Fibroblast of villous mesenchyme (primary cell): ENCODE measurements at places on chromosomes 6 and 20. TPM values are rescaled to one million over a fixed set of nuclear protein-coding genes. Genes with fewer than 3 reads are reported as not detected.

ADGRF1 gene
- under 0.01 TPM in 1 of 2 replicates, not detected in the other for total RNA-seq

DNA sequence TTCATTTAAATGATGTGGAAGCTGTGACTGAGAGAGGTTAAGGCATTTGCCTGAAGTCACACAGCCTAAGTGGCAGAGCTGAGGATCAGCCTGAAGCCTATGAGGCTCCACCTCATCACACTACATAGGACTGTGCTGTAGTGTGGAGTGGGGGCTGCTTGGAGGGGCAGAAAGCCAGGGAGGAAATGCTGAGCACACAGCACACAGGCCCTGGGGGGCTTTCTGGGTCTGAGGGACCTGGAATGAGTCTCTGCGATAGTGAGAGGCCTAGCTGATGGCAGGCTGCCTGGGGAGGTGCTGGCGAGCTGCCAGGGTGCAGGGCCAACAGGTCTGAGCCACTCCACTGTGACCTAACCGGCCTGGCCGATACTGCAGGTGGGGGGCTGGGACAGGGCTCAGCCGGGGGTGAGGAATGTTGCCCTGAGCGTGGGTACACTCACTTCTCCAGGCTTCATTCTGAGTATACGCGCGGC is 2.2 kb upstream of the ARHGAP40 start:
- no peak for DNase-seq

ZSCAN23 gene
- total RNA-seq, result 4.3 and 9.0 TPM in 2 replicates

FOXS1 gene
- 1.7 and 2.9 TPM in 2 replicates for total RNA-seq

SFTA2 gene
- total RNA-seq, result not detected in 2 replicates

DNA sequence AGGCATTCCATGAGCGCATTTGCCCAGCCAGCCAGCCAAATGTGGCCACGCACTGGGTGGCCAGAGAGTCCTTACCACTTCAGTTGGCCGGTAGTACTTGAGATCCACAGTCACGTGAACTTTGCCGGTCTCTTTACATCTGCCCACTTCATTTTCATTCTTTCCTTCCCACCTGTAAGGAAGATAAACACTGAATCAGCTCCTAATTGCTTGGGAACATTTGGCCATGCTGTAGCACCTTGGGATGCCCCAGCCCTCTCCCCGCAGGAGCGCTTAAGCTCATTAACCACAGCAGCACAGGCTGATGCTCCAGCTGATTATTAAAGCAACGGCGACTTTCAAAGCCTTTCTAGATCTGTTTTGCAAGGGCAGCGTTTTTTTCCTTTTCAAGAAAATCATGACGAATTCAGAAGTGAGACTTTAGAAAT is 116.6 kb downstream of the FOXC1 start:
- no peak for DNase-seq

GRCh38 chr6:117449549-117450439 is 24.1 kb upstream of the ROS1 start:
- DNase-seq, result peak; percentile 90

OR12D3 gene
- total RNA-seq, result not detected in 2 replicates

- DNase-seq, result no peak
Observed at GRCh38 chr6:155244434-155244833, 19.4 kb upstream of the CLDN20 start.

- no peak for DNase-seq
Observed at GRCh38 chr6:68059899-68060298, 575.2 kb upstream of the ADGRB3 start.

CBFA2T2 gene
- 4.8 and 5.6 TPM in 2 replicates for total RNA-seq

CD93 gene
- total RNA-seq, result under 0.01 TPM in 2 replicates

DNA sequence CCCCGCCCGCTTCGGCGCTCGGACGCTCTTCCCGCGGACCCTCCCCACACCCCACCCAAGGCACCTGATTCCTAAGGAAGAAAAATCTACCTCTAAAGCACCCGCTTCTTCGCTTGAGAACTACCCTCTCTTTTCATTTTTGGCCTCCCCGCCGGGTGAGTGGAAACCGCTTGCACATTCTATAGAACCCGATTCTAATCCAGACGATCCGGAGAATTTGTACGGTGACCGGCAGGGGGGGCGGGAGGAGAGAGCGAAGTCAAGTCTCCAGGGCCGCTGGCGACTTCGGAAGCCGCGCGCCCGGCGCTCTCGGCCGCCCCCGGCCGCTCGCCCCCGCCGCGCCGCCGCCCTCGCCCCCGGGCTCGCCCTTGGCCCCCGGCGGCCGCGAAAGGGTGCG is at the start of gene RBM24:
Gene RBM24, plus strand, starts transcription at position 262 of the 397 bp plus-strand sequence. CDS start 221 bp downstream, outside the sequence.
- peak; percentile 73 for DNase-seq

ARMC2 gene
- 0.86 and 1.6 TPM in 2 replicates for total RNA-seq

LRRN4 gene
- under 0.01 TPM in 1 of 2 replicates, not detected in the other for total RNA-seq

DNA sequence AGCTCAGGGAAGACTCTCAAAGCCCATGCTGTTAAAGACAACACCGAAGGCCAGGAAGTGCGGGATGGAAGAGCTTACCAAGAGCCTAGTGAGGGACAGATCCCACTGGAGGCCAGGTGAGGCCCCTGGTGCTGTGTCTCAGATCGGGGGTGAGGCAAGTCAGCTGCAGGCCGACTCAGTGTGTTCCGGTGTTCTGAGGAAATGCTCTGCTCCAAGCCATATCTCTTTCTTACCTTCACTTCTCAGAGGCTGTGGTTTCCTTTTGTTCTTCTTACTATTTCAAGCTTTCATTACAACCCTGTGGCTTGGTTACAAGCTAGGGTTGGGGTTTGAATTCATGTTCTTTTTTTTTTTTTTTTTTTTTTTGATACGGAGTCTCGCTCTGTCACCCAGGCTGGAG is 114.3 kb upstream of the ZFP64 start:
- DNase-seq, result no peak

GRCh38 chr6:10297832-10298231 is 117.0 kb downstream of the TFAP2A start:
- no peak for DNase-seq

GRCh38 chr20:5535125-5535756 is 215.0 kb upstream of the SHLD1 start:
- peak; percentile 99 for DNase-seq

ANKRD66 gene
- total RNA-seq, result not detected in 2 replicates

DNA sequence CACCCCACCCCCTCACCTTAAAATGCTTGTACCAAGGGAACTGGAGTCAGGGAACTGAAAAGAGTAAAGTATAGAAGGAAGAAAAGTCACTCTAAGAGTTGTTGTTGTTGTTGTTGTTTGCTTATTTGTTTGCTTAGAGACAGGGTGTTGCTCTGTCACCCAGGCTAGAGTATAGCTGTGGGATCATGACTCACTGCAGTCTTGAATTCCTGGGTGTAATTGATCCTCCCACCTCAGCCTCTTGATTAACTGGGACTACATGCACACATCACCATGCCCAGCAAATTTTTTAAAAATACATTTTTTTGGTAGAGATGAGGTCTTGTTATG is 681.6 kb upstream of the GJE1 start:
- no peak for DNase-seq

DNA sequence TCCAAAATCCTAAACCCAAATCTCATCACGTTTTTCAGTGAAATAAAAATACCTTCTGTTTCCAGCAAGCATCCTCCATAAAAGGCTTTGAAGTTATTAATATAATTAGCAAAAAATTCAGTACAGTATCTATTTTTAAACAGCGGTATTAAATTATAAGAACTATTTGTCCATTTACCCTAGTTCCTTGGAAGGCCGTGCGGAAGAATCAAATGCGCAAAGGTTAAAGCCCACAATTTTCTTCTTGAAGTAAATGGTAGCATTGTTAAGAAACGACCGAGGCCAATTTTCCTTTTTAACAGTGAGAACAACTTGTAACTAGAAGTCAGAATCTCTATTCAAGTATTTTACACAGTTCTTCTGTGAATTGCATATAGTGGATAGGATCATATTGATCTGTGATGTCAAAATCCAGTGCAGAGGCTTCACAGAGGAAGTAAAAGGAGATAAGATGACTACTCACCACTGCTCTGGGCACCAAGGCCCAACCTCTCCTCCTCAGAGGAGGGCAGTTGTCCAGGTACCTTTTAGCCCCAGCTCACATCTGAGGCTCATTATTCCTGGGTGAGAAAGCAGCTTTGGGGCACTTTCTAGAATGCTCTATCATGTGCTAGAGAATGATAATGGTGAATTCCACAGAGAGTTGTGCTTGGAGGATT is 36.3 kb downstream of the TNFAIP3 start:
- DNase-seq, result no peak

DNA sequence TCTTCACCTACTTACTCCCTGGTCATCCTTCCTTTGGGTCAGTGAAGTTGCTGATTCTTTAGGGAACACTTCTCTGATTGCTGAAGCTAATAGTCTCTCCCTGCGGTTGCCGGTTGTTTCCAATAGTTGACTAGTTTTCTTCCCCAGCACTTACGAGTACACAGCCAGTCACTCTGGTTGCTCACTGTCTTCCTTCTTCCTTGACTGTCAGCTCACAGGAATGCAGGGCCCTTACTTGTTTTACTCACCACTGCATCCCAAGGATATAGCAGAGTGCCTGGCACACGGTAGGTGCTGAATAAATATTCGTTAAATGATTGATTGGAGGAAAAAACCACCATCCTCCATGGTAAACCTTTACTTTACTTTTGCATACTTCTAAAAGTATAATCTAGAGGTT is 345.0 kb downstream of the QKI start:
- no peak for DNase-seq

TCF21 gene
- total RNA-seq, result under 0.01 and 1.3 TPM in 2 replicates

GRCh38 chr6:112331306-112331705 is 15.8 kb upstream of the RFPL4B start:
- peak; percentile 42 for DNase-seq

NRSN1 gene
- not detected in 2 replicates for total RNA-seq

GRCh38 chr6:24079076-24079475 is 46.9 kb upstream of the NRSN1 start:
- DNase-seq, result no peak

DNA sequence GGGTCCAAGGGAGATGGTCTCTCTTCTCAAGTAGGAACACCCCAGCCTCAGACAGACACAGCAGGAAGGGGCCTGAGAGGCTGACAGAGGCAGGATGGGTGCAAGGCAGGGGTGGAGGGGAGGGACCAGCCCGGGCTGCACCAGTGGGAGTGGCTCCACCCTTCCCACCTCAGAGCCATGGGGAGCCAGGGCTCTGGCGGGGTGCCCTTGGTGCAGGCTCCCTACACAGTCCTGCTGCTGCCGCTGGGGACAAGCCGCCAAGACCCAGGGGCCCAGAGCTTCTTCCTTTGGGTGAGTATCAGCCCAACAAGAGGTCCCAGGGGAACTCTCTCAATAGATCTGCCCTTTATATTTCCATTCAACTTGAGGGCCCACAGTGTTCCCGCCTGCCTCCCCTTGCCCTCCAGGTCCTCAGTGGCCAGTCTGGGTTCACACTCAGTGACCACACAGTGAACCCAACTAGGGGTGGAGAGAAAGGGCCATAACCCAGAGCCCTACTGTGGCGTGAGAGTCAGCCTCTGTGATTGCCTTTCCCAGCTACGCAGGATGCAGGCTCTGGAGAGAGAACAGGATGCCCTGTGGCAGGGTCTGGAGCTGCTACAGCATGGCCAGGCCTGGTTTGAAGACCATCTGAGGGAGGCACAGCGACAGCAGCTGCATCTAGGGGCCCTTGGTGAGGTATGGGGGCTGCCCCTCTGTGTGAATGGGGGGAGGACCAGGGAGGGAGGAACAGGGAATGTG is 592 bp downstream of the SAPCD1 start:
- DNase-seq, result no peak

RPRD1B gene
- 30.0 and 36.3 TPM in 2 replicates for total RNA-seq
